GM03348 (cell line): ENCODE measurements at places on chromosomes 1 and 21.

DNA sequence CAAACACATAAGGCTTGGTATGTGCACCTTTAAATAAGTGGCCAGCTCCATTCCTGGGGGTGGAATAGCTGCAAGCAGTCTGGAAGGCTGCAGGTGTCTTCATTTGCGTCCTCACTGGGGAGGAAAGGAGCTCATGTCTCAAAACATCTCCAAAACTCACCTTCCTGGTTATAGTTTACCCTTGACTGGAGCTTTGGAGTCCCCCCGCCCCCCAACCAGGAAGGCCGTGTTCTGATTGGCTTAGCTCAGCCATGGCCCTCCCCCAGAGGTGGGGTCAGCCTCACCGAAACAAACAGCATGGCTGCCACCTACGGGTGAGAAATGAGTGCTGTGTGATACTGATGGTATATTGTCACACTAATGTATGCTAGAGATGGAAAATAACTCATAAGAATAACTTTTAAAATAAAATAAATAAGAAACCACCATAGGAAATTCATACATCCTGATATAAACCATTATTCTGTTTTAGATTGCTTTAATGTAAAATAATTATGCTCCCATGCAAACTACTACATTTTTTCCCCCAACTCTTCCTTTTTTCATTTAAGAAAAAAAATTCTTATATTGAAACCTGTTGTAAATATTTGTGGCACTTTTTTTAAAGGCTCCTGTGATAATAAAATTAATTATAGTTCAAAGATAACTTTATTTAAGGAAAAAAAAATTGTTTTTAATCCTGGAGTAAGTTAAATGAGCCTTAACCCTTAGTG, 90.8 kb downstream of the ZP4 start:
- DNase-seq, result peak; percentile 8

DNA sequence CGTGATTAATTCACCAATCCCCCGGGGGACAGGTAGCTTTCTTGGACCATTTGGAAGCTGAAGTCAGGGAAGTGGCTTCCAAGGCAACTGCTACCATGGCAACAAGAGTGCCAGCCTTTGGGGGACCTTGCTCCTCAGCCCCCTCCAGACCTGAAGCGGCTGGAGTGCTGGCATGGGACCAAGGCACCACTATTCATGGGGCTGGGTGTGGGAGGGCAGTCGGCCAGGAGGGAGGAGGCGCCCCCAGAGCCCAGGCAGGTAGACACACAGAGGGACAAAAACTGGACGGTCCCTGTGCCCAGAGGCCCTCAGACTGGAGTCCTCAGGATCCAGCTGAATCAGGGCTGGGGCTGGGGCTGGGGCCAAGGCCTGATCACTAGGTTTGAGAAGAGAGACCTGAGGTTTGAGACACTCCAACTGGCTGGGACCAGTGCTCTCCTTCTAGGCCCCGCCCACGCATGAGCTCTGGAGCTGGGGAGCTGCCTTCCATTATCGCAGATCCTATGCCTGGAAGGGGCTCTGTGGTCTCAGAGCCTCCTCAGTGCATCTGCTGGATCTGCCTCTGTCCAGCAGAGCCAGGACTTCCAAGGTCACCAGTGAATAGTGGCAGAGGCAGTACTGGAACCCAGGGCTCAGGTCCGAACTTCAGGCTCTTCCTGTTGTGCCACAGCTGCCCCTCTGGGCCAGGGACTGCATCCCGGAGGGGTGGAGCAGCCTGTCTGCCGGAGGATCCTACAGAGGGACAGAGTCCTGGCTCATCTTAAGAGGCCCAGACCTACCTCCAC, 3.3 kb upstream of the KNCN start:
- DNase-seq, result no peak

DNA sequence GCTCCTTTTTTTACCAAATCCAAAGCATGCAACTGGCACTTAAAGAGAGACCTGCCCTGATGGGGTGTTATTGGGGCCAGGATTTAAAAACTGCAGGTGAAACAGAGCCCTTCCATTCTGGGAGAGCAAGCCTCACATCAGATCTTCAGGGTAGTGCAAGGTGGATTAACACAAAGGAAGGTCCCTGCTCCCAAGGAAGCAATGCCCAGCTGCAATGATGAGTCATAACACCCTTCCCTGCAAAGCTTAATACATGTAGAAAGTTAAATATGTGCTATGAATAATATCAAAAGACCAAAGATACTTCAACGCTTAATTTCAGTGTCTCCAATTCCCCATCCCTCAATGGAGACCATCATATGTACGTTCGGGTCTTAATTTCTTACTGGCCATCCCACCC, 508.0 kb downstream of the OMA1 start:
- DNase-seq, result no peak

- DNase-seq, result no peak
These were observed 46.5 kb downstream of the OMA1 start for GRCh38 chr1:58500043-58500442.

DNA sequence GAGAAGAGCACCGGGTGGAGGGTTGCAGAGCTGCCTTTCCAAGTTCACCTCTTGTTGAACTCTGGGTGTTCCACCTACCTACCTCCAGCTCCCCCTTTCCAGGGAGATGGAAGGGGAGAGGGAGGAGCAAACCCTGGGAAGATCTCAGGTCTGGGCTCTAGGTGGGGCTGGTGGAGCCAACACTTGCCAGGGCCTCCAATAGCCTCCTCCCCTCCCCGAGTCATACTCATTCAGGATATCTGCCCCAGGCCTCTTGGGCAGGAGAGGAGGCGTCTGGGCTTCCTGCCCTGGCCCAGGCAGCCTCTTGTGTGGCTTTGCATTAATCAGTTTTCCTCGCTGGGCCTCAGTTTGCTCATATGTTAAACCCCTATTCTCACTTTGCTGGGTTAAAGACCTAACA, 13.4 kb downstream of the RAP1GAP start:
- no peak for DNase-seq

DNA sequence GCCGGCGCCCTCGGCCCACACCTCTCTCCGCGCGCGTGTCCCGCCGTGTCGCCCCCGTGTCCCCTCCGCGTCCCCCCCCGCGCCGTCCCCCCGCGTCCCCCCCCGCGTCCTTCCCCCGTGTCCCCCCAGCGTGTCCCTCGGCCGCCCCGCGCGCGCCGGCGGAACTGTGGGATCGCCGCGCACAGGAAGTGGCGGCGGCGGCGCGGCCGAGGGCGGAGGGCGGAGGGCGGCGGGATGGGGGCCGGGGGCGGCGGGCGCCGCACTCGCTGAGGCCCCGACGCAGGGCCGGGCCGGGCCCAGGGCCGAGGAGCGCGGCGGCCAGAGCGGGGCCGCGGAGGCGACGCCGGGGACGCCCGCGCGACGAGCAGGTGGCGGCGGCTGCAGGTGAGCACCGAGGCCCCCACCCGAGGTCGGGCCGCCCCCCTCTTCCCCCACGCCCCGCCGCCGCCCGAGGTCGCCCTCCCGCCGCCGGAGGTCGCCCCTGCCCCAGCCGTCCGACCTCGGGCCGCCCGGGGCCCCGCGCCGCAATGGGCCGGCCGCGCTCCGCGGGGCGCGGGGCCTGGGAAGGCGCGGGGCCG, at the start of gene AGPAT3:
TSS of gene AGPAT3 (plus strand) at position 262 of the 578 bp plus-strand sequence. CDS start 94,459 bp downstream, outside the sequence.
- DNase-seq, result peak; percentile 75

GRCh38 chr1:224333939-224334786, 4.2 kb upstream of the NVL start:
- DNase-seq, result peak; percentile 46

GRCh38 chr1:248622570-248623001, 12.3 kb downstream of the OR2T11 start:
- DNase-seq, result peak; percentile 66

GRCh38 chr1:237199026-237199425, 157.0 kb downstream of the RYR2 start:
- no peak for DNase-seq
